ENCODE measurements at places on chromosomes 7 and 10.
A peak's percentile ranks its signal among the peaks of the same experiment; 100 is the strongest.

- DNase-seq = no peak
Measured at GRCh38 chr10:88565072-88565471, 18.0 kb downstream of the RNLS start.

- no peak for DNase-seq
Measured at GRCh38 chr10:75772153-75772887, 340.9 kb downstream of the LRMDA start.

DNA sequence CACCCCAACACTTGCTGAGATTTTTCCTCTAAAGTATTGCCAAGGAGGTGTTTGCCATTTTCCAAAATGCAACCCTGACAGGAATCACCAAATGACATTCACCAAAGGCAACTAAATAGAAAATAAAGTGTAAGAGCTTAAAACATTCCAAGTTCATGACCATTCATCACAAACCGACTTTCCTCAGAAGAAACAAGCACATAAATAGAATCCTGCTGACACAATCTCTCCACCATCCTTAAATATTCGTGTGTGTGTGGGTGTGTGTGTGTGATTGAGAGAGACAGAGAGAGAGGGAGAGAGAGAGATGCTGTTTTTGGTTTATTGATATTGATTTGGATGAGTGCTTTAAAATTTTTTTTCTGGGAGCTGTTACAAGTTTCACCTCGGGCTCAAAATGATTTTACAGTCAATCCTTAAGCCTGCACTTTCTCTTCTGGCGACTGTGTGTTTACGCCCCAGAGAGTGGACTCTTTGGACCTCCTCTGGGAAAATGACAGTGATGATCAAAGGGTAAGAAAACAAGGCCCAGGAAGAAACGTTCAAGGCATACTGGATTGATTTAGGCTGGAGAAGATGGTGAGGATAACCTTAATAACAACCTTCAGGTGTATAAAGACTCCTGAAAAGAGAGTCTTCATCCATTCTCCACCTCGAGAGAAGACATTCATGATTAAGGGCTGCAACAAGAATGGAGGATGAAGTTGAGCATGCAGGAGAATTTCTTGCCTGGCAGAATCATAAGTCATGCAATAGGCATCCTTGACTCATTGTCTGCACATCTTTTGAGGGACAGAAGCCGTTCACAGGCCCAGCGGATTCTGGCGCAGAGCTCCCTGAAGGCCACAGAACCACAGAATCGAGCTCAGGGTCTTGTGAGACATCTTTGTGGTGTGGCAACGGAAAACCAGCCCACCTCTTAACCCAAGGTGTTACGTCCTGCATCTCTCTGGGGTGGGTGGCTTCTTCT lies 104.4 kb upstream of the FGFR2 start:
- DNase-seq = no peak

DNA sequence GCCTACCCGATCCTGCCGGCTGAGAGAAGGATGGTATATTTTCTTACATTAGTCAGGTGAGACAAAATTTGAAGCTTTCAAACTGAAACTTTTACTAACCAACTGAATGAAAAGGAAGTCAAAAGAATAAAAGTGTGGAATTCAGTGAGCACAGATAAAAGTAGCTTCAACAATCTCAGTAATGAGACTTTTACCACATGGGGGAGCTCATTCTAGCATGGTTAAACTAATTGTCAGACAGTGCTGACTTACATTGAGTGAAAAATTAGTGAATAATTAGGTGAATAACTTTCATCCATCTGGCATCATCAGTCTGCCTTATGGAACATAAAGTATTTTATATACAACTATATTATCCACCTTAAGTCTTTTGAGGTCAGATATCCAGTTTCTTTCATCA lies 8.4 kb downstream of the FAM237B start:
- DNase-seq = no peak

DNA sequence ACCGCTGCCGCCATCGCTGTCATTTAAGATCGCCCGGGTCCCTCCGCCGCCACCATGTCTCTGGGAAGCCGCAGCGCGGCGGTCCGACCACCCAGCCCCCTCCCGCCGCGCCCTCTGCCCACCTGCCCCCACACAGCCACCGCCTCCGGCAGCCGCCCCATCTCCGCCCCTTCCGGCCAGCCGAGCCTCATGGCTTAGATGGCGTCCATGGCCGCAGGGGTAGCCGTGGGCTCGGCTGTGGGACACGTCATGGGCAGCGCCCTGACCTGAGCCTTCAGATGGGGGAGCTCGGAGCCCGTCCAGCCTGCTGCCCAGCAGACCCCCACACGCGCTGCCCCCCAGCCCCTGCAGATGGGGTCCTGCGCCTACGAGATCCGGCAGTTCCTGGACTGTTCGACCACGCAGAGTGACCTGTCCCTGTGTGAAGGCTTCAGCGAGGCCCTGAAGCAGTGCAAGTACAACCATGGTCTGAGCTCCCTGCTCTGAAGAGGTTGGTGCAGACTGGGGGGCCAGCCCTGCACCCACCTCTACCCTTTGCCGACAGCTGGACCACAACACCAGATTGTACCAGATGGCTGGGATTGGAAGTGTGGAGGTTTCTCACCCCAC lies 38.0 kb upstream of the TARP start:
- DNase-seq = peak; percentile 16

GRCh38 chr7:159157714-159158113 lies 13.0 kb upstream of the VIPR2 start:
- DNase-seq = no peak

GRCh38 chr7:65037740-65038688 lies 31.5 kb upstream of the ERV3-1 start:
- peak; percentile 96 for DNase-seq

- no peak for DNase-seq
Measured at GRCh38 chr10:11112718-11113117, 95.0 kb downstream of the CELF2 start.

GRCh38 chr10:100987685-100988049 lies 324 bp downstream of the TWNK start:
- DNase-seq = no peak

GRCh38 chr10:30579574-30579973 lies 50.0 kb downstream of the LYZL2 start:
- no peak for DNase-seq

DNA sequence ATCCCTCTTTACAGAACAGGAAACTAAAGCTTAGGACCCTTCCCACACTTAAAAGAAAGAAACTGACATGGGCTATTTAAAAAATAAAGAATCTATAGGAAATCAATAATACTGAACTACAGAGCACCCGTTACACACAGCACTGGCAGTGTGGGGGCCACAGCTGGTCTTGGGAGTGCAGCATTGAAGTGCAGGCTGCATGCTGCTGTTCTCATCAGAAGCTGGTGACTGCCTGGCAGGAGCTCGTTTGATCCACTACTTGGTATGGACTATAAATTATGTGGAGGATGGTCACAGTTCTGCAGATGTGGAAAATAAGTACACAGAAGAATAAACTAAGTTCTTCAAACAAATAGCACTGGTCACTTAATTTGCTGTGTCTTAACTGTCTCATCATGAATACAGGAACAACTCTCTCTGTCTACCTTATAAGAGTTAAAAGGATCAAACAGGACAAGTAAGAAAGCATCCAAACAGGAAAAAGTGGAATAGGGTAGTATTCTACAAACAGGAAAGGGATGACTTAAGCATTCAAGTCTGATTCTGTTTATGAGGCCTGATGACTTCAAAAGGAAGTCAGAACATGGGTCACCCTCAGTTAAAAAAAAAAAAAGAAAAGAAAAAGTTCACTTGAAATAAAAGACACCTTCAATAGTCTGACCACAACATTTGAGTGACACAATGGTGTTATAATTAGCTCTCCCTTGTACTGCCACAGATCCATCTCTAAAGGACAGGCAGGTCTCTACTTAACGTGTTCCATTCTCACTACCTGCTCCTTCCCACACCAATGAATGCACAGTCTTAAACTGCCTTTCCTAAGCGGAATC lies 21.0 kb downstream of the DOCK4 start:
- DNase-seq = no peak

GRCh38 chr10:99930731-99931550 lies 78.8 kb downstream of the DNMBP start:
- DNase-seq = no peak

DNA sequence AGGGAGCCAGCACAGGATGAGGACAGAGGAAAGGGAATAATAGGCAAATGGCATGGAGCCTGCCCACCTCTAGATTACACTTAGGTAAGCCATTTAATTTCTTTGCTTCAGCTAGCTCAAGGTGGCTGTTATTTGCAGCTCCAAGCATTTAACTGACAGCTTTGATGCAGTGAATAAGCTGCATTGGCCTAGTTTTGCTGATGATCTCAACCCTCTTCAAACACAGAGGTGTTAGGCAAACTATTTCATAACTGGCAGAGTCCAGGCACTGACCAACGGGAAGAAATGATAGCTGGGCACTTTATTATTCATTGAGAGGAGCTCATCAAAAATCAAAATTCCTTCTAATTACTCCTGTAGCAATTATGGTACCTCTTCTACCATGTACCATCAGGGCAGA lies 317.4 kb downstream of the BMPER start:
- DNase-seq = no peak

DNA sequence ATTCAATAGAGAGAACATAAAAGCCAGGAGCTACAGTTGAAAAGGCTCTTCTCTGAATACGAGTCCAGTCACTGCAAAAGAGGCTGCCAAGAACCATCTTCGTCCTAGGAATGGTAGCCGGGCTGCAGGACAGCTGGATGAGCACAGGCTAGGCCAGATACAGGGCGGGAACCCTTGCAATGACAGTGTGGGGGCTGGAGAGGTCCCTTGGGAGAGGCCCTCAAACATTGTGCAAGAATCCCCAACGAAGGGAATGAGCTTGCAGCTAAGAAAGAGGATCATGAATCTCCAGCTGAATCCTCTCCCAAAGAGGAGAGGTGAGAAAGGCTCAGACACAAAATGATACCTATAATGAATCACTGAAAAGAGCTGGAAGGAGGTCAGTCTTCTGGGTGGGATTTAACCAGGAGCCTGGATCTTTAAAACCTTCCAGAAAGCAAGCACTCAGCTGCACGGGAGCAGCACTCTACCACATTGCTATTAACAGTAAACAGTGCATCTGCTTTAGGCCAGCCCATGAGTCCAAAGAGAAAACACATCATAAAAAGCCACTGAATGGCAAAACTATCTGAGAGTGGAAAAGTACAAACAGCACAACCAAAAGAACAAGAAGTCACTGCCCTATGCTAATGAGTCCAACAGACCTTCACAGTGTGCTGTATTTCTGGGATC lies 287.9 kb downstream of the TNS3 start:
- no peak for DNase-seq

DNA sequence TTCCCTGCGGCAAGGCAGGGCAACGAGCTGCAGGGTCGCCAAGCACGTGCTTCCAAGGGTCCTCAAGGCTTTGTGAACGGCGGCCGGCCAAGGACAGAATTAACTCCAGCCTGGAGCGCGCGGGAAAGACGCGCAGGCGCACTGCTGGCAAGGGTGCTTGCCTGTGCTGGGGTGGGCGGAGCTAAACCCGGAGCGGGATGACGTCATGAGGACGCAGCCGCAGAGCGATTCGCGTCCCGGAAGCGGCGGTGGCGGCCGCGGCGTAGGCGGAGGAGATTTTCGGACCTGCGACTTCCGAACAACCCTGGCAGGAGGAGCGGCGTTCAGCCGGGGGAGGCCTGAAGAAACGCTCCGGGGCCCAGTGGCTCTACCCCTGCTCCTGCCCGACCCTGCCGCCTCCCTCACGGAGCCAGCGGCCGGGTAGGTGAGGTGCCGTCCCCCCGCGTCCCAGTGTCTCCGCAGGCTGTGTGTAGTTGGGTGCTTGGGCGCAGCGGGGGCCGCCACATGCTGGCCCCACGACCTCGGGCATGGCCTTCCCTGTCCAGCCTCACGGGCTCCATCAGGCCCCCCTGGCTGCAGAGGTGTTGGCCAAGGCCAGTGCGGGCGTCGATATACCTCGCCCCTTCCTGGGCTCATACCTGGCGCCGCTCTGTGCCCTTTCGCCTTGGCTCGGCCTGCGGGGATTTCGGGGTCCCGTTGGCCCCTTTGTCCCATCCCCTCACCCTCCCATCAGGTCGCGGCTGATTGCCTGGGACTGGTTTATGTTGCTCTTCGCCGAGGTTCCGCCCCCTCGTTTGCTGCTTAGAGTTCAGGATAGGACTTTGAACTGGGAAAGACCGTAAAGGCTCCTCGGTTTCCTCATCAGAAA lies at the start of gene ZFYVE27:
ZFYVE27 (plus strand) TSS at position 227 of the 868 bp plus-strand sequence. CDS start 1,350 bp downstream, outside the sequence.
- DNase-seq = peak; percentile 89

- DNase-seq = no peak
Measured at GRCh38 chr10:43211431-43212042, 55.3 kb downstream of the RASGEF1A start.

- peak; percentile 54 for DNase-seq
Measured at GRCh38 chr10:70815504-70816219, at the start of gene SGPL1. Gene SGPL1, plus strand, starts transcription at chr10:70815948. Its CDS starts 906 bp downstream, at chr10:70816854.

GRCh38 chr10:43013065-43013464 lies 63.8 kb upstream of the RET start:
- no peak for DNase-seq

DNA sequence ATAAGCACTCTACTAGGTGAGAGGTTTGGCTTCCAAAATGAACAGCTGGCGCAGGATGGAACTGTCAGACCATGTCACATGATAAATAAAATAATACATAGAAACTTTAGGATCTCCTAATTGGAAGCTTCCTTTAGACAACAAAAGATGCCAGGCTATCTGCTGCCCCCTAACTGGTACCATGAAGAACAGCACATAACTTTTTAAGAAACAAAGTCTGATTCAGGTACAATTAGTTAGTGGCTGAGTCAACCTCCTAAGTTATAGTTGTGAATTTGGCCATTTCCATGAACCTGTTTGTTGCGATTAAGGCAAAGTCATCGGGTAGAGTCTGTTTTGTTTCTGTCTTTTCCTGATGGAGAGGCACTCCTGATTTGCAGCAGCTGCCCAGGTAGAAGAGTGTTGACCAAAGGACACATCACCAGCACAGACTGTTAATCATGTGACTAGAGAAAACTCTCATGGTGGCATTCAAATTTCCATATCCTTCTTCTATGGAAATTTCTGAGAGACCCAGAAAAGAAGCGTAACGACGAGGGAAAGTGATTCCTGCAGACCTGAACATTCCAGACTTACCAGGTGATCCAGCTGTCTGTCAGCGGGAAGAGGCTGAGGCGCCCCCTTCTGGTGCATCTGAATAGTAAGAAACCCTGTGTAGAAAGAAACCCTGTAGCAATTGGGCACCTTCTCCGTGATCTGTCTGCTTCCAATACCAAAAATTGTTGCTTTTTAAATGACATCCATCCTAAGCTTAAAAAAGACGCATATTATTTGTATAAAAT lies 8.6 kb upstream of the INHBA start:
- no peak for DNase-seq

- DNase-seq = no peak
Measured at GRCh38 chr7:119397156-119397555, 875.8 kb upstream of the KCND2 start.

DNA sequence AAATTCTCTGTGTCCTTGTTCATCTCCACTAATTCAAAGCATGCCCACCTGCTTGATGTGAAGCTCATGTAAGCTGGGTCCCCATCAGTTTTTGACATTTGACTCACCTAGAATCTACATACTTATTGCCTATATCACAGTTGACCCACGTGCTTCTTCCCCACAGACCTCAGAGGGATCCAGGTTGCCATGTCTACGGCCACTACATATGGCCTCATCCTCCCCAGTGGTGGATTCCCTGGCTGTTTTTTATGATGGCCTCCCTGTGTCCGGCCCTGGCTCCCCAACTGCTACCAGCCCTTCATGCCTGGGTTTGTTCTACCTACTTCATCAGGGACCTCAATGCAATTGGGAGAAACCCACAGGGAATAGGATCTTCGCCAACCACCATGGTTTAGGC lies 187.4 kb upstream of the GDF10 start:
- DNase-seq = no peak

Data from occipital lobe (tissue), 3 donors.